ENCODE measurements at places on chromosomes 3 and 15.
A peak's percentile ranks its signal among the peaks of the same experiment; 100 is the strongest.

GRCh38 chr3:42509111-42509510 is 6.7 kb downstream of the VIPR1 start:
- DNase-seq, result no peak

DNA sequence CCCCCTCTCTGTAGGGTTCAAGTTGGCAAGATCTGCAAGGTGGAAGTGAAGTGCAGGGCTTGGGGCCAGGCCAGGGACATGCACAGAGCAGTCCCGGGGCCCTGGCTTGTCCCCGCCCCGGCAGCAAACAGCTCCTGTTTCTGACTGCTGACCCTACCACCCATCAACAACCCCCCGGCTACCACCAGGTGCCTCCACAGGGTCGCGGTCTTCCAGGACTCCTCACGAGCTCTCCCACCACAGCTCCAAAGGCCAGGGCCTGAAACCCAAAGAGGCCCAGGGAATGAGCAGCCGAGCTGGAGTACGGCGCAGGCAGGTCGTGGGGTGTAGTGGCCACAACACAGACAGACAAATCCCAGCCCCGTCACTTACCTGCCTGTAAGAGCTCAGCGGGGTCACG is 121.3 kb upstream of the SMAD3 start:
- no peak for DNase-seq

DNA sequence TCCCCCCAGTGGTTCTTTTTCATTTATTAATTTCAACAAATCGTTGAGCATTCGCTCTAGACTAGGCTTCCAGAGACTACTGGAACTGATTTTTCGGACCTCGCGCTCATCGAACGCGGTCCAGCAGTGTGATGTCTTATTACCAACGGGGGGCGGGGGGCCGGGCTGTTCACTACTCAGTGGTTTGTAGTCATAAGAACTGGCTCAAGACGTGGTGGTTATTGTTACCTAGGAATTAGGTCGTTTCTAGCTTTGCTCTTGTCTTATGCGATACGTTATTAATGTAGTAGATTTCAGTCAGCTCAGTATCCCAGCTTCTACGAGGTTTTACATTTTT is 858 bp downstream of the RBM5 start:
- no peak for DNase-seq

- no peak for DNase-seq
Observed at GRCh38 chr3:73521734-73522336, 102.9 kb downstream of the PDZRN3 start.

GRCh38 chr3:188522115-188522514 is 368.2 kb downstream of the LPP start:
- DNase-seq, result no peak

GRCh38 chr3:126402178-126402577 is 7.5 kb downstream of the CFAP100 start:
- no peak for DNase-seq

DNA sequence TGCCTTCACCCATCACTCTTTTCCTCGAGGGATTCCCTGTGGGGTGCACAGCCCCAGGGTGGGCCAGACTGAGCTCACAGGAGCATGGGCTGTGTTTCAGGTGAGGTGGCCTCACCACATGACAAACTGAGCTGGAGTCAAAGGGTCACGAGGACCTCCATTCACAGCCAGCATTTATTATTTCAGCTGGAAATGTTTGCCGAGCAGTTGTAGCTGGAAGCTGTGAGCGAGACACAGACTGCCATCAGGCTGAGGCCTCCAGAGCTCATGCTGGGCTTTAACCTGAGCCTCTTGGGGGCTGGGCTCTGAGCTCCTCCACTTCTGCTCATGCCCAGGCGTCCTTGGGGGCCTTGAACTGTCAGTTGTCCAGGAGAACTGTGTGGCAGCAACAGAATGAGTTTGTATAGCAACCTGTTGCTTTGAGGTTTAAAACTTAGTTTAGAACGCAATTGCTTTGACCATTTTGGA is 57.5 kb downstream of the FLNB start:
- DNase-seq, result no peak

DNA sequence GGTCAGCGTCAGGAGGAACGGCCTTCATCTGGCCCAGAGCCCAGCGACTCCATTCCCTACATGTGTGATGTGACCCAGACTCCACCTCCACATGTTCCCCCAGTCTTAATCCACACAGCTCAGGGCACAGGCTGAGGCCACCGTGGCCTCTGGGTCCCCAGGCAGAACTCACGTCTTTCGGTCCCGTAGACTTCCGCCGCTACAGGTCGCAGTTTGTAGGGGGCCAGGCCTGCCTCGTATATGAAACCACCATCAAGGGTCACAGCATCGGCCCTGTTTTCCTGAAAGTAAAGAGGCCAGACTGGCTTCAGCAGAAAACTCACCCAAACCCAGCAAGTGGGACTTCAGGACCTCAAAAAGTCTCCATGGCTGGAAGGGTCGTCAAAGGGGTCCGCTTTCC is 8.6 kb downstream of the LTF start:
- DNase-seq, result no peak

GRCh38 chr3:102979682-102980354 is 545.0 kb downstream of the ZPLD1 start:
- DNase-seq, result no peak

DNA sequence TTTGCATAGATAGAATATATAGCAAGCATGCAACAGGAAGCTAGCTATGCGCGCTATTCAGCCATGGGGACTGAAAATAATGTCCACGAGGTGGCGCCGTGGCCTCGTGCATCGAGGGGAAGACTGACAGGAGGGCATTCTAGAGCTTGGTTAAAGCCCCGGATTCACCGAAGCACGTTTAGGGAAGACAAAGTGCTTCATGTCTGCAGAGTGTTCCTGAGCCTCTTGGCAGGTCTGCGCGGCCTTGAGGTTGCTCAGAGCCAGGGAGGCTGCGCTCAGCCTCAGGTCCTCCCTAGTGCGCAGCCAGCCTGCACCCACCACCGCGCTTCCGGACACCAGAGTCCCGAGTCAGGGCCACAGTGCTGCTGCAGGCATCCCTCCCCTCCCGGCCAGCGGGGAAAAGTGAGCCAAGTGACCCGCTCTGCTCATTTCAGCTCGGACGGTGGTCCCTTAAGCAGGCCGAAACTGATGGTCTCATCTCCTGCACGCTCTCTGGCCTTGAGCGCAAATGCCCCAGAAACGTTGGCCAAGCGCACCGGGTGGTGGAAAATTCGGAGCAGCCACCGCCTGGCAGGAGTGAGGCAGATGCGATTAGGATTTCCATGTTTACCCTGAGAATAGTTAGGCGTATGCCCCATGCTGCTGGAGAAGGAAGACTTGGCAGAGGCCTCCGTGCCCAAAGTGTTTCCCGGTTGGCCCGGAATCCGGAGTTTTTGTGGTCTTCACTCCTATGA is 24.8 kb downstream of the GABRA5 start:
- peak; percentile 48 for DNase-seq

- peak; percentile 74 for DNase-seq
Observed at GRCh38 chr3:156483426-156483825, 71.5 kb downstream of the SSR3 start.

- DNase-seq, result no peak
Observed at GRCh38 chr15:91885714-91886270, 32.3 kb downstream of the SLCO3A1 start.

- no peak for DNase-seq
Observed at GRCh38 chr3:22981861-22982260, 221.3 kb upstream of the UBE2E2 start.

- DNase-seq, result no peak
Observed at GRCh38 chr15:58805095-58805494, 34.0 kb downstream of the MINDY2 start.

DNA sequence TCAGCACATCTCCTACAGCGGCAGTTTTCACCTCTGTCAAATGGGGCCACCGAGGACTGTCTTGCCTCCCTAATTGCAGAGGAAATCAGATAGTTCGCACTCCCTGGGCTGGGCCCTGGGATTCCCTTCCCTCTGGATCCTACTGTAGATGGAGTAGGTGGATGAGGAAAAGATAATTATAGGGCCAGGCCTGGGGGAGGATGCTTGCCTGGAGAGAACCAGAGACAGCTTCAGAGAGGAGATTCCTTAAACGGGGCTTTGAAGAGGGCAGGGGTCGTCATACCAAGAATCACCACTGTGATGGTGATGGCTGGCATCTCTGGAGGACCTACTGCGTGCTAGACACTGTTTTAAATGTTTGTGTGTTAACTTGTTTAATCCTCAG is 50.8 kb upstream of the SLC6A6 start:
- DNase-seq, result no peak

DNA sequence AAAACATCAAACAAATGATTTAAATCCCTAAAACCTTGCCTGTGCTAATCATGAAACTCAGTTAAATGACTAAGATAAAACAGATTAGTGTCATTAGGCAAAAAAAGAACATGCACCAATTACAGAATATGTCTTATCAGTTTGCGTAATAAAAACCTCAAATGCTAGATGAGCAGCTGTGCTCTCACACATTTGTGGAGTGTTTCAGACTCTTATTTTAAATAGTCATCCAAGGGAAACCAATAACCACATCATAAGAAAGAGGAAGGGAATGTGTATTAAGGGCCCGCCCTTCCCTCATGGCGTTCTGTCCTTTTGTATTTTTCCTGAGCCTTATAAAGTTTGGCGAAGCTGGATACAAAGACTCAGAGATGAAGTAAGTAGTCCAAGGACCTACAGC is 6.6 kb downstream of the SAMMSON start:
- DNase-seq, result no peak

DNA sequence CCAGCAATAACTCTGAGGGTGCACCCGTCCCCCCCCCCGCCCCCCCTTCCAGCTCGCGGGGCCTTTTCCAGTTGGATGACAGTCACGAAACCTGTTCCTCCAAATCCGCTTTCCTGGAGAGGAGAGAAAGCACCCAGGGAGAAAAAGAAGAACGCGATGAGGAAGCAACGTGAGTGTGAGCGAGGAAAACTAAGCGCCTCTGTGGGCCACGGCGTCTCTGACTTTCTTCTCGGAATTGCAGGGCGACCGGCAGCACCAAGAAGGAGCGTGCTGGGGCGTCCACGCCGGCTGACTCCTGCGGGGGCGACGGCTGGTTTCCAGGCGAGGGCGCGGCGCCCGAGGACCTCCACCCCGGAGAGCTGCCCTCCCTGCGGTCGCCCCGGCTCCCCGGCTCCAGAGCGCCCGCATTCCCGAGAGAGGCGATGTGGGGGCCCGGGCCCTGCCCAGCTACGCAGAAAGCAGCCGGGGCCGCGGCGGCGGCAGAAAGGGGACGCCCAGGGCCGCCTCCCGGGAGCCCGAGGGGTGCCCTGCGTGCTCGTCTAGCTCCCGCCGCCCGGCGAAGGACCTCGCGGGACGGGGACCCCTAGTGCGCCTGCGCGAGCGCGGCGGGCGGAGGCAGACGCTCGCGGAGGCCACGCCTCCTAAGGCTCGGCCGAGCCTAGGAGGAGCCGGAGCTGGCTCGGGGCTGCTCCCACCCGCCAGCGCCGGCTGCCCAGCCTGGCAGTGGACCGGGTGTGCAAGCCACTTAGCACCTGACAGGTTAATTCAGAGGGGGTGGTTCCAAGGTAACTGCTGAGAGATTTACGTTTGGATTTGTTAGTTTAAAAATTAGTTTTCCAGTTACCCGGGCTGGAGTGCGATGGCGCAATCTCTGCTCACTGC is 15.3 kb upstream of the ADIPOQ start:
- DNase-seq, result peak; percentile 100

GRCh38 chr15:100335335-100335999 is 6.3 kb downstream of the ADAMTS17 start:
- no peak for DNase-seq

GRCh38 chr15:22978691-22979237 is 1.4 kb downstream of the CYFIP1 start:
- DNase-seq, result no peak

Measured in COLO829 (cell line).